Activated CD8-positive, alpha-beta memory T cell treated with anti-CD3 and anti-CD28 coated beads, Interleukin-2, amount 50 U/mL, for 4 hours (primary cell): ENCODE measurements at places on chromosomes 1 and 21.

- no peak for DNase-seq
Observed at GRCh38 chr1:176220100-176220689, 13.1 kb upstream of the COP1 start.

GRCh38 chr1:187009320-187009719 is 180.6 kb downstream of the PLA2G4A start:
- DNase-seq: no peak

GRCh38 chr1:207820568-207821463 is 69.0 kb downstream of the CD46 start:
- no peak for DNase-seq

DNA sequence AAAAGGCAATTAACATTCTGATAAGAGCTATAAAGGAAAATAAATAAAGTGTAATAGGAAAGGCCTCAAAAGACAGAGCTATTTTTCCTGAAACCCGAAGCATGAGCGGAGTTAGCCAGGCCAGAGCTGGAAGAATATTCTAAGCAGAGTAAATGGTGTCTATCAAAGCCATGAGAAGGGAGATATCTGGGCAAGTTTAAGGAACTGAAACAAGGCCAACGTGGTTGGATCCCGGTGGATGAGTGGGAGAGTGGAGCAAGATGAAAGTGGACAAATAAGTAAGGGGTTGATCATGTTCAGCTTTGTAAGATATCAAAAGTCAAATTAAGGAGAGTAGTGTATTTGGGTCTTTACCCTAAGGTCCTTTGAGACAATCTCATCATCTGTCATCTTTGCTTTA is 234.0 kb downstream of the TM2D1 start:
- no peak for DNase-seq

DNA sequence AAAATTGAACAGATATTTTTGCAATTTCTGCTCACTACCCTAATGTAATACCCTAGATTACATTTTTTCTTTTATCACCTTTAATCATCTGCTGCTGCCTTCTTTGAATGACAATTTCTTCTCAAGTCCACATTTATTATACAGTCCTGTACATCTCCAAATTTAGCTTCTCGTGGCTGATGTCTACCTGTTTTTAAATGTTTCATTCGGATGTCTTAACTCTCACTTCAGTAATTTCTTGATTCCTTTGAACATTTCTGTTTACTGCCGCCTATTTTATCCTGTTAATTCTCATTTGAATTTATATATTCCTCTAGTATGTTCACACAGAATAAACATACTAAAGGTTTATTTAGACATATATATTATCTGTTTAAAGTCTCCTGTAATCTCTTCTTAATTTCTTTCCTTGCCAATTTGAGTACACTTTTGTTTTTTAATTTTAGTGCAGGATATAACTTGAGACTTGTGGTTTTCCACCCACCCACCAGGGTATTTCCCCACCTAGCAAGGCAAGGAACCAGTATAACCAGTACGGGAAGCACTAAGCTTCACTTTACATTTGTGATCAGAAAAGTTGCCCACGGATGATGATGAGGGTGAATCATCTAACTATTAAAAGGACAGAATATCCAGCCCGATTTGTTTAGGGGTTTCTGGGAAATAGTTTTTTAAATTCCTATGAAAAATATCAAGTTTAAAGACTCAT is 12.7 kb downstream of the INSL5 start:
- peak; percentile 55 for DNase-seq
